Stimulated activated CD4-positive, alpha-beta T cell treated with anti-CD3 and anti-CD28 coated beads, Interleukin-4, amount 100 ng/mL, for 1 hour (primary cell): ENCODE measurements at places on chromosomes 11 and 22.

DNA sequence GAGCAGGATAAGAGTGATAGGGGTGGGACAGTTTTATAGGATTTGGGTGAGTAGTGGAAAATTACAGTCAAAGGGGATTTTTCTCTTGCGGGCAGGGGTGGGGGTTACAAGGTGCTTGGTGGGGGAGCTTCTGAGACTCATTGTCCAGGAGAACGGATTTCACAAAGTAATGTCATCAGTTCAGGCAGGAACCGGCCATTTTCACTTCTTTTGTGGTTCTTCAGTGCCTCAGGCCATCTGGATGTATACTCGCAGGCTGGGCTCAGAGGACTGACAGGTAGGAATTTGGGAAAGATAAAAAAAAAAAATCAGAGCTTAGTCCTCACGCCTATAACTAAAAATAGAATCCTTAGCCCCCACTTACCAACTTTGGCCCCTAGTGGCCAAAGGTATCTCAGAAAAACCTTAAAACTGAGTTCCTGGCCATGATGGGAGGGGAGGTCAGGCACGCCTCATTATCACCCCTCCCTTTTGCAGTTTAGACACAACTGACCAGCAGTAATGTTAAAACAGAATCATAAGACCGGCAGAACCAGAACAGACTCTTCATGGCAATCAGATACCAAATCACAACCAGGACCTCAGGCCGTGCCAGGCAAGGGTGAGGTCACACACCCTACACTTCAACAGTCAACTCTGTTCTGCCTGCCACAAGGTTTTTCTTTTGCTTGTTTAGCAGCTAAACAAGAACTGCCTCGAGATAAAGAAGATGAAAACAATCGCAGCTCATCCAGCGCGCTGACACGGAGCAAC is 8.9 kb upstream of the APOBEC3G start:
- DNase-seq, result no peak

GRCh38 chr11:78048561-78048960 is 15.1 kb upstream of the THRSP start:
- no peak for DNase-seq

DNA sequence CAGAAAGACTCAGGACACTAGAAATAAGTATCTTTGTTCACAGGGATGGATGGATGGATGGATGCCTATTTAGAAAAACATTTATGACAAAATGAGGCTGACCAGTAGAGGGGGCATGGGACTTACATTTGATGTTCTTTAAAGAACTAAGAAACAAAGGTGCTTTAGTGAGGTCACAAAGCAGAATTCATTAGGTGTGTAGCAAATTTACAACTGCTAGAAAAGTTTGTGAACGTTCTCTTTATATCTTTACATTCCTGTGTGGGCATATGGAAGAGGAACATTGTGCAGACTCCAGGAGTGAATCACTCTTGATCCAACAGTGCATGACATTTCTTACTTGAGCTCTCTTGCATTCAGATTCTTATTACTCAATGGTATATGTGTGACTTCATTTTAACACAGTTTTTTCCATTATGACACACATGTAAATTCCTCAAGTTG is 15.8 kb upstream of the SIK2 start:
- DNase-seq, result peak; percentile 11

DNA sequence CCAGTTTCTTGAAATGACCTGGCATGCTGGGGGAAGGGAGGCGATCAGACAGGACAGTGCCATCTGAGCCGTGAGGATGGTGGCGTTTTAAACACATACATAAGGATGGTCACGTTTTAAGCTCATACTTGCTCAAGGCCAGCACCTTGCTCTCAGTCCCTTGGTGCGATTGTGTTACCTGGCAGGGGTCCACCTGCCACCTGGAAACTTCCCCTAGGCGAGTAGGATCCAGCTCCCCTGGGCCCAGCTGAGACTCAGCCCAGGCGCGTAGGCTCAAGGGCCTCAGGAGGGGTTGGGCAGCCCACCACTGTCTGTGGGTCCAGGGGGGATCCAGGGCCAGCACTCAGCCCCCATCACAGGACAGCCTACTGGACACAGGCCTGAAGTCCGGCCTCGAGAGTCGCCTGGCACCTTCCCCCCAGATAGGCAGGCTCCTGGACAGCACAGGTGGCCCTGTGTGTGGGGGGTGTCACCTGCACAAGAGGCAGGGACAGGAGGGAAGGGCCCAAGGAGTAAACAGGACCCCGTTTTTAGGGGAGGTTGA is 185.8 kb downstream of the BRD1 start:
- no peak for DNase-seq

- DNase-seq, result no peak
These were observed 48.2 kb downstream of the HORMAD2 start for GRCh38 chr22:30128511-30128910.

- DNase-seq, result no peak
These were observed 14.1 kb downstream of the ENDOD1 start for GRCh38 chr11:95103701-95104100.

DNA sequence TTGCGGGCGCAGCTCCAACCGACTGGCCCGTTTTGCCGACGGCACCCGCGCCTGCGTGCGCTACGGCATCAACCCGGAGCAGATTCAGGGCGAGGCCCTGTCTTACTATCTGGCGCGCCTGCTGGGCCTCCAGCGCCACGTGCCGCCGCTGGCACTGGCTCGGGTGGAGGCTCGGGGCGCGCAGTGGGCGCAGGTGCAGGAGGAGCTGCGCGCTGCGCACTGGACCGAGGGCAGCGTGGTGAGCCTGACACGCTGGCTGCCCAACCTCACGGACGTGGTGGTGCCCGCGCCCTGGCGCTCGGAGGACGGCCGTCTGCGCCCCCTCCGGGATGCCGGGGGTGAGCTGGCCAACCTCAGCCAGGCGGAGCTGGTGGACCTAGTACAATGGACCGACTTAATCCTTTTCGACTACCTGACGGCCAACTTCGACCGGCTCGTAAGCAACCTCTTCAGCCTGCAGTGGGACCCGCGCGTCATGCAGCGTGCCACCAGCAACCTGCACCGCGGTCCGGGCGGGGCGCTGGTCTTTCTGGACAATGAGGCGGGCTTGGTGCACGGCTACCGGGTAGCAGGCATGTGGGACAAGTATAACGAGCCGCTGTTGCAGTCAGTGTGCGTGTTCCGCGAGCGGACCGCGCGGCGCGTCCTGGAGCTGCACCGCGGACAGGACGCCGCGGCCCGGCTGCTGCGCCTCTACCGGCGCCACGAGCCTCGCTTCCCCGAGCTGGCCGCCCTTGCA is 1.0 kb downstream of the FJX1 start:
- peak; percentile 16 for DNase-seq

- no peak for DNase-seq
These were observed 276.6 kb downstream of the FAT3 start for GRCh38 chr11:92501066-92501739.

DNA sequence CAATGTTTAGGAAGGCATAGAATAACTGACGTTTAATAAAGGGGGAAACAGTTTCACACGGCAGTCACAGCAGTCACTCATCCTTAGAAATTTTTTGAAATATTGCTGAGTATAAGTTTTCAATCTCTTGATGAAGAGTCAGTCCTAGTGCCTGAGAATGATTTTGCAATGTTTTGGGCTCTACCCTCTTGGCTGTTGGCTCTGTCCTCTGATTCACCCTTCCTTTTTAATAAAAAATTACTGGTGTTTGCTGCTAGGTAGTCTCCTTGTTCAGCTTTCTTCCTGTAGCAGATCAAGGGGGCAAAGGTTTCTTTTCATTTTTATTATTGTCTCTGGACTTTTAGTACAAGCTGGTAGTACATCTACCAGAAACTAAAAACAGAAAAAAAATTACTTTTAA is 194.3 kb upstream of the ANO3 start:
- no peak for DNase-seq

DNA sequence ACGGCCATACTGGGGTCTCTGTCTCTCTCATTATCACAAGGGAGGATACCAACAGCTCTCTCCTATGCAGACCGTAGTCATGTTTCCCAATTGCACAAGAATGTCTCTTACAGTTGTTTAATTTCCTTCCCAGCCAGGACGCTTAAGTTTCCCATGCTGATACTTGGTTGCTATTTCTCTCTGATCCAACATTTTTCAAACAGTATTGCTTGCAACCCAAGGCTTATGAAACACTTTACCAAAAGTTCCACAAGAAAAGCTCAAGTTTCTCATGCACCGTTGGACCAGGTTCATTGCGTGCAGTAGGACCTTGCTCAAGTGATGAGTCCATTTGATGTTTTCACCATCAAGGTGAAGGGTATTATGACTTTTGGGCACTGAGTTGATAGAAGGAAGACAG is 46.6 kb downstream of the GGTLC2 start:
- no peak for DNase-seq

DNA sequence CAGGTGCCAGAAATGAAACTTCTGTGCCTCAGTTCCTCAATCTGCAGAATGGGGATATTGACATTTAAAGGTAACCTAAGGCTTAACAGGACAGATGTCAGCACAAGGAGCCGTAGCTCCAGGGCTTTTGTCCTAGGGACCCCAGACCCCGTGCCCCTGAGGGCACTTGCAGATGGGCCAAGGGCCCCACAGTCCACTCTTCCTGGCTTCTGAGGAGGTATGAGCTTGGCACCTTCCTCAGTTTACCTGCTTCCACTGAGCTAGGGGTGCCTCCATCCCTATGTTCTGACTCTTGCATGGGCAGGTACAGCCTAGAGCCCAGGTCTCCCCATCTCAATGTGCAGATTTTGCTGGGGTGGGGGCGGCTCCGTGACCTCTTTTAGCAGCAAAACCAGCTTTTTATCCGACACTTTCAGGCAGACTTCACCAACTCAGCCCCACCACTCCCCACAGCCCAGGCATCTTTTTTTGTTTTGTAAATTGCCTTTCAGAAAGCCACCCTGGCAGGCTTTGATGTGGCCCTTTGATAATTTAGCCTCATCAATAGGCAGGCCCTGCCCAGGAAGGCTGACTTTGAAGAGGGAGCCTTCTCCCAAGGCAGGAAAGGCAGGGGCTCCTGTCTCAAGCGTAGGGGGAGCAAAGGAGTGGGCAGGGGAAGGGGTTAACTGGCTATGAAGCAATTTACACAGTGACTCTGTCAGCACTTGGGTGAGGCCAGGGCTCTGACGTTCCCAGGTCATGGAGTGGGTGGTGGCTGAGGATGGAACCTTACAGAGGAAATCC is 23.7 kb upstream of the FGF3 start:
- DNase-seq, result no peak

DNA sequence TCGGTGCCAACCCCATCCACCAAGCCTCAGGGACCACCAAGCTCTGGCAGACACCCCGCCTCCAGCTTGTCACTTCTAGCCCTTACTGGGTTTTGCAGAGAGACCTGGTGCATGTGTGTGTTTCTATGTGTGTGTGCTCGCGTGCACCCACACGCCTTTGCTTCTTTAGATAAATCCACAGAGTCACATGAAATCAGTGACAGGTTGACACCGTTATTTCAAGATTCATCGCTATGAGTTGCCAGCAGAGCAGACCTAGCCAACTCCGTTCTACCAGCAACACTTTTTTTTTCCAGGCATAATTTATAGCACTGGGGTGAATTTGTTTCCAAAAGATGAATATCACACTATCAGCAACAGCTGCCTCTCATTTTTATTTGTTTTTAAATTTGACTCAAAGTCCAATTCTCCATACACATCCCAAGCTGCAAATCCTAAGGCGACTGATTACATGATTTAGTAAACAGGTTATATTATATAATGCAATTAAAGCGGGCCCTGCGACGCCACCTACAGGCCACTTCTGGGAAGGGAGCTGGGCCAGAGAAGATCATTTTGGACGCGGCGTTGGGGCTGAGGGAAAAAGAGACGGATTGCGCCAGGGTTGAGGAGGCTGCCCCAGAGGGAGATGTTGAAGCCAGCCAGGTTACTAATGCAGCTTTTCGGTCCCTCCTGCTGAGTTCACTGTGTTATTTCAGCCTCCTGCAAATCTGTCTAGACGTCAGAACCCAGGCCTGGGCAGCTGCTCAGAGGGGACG is 150.5 kb downstream of the FEZ1 start:
- peak; percentile 35 for DNase-seq

GRCh38 chr11:78821371-78822306 is 247.0 kb upstream of the NARS2 start:
- DNase-seq, result no peak

GRCh38 chr11:1750840-1751530 is 590 bp upstream of the IFITM10 start:
- no peak for DNase-seq

GRCh38 chr22:20403779-20404140 is 9.8 kb downstream of the ZNF74 start:
- no peak for DNase-seq

GRCh38 chr22:17925431-17925841 is 98.9 kb downstream of the MICAL3 start:
- no peak for DNase-seq

GRCh38 chr22:49540084-49540912 is 287.4 kb downstream of the BRD1 start:
- no peak for DNase-seq

- no peak for DNase-seq
These were observed 16.3 kb downstream of the LDHAL6A start for GRCh38 chr11:18471995-18472394.

- no peak for DNase-seq
These were observed 33.8 kb upstream of the NUP50 start for GRCh38 chr22:45129703-45130524.

DNA sequence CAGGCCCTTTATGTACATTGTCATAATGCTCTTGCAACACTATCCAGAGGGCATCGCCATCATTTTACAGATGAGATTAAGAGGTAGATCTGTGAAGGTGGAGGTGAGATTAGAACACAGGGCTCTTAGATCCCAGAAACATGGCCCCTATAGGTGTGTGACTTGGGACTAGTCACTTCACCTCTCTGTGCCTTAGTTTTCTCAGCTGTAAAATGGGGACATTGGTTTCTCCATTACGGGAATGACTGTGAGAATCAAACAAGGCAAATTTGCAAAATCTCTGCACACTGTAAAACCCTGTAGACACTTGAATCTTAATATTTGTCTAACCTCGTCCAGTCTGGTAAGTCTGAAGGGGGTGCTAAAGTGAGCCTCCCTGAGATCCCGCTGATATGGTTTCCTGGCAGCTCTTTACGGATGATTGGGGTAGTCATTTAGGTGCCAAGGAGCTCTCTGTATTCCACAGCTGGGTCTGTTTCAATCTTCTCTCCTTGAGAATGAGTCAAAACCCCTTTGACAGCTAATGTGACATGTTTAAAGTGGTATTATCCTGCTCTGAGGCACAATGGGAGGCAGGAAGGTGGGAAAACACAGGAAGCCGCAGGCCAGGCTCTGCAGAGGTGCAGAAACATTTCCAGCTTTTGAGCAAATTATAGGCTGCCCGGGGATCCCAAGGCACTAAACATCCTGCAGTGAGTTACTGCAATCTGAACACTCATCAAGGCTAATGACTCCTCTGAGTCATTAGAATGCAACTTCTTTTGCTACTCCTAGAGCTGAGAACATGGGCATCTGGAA is 140.8 kb downstream of the CCDC81 start:
- no peak for DNase-seq

- DNase-seq, result no peak
These were observed 19.7 kb downstream of the ALX4 start for GRCh38 chr11:44290208-44290607.

- no peak for DNase-seq
These were observed 15.0 kb downstream of the VWCE start for GRCh38 chr11:61279934-61280659.
